Chondrocyte (in vitro differentiated cells): ENCODE measurements at places on chromosomes 2 and 18. TPM values are rescaled to one million over a fixed set of nuclear protein-coding genes. Genes with fewer than 3 reads are reported as not detected.

GRCh38 chr2:104487366-104487765, 366.5 kb upstream of the POU3F3 start:
- no peak for DNase-seq

DNA sequence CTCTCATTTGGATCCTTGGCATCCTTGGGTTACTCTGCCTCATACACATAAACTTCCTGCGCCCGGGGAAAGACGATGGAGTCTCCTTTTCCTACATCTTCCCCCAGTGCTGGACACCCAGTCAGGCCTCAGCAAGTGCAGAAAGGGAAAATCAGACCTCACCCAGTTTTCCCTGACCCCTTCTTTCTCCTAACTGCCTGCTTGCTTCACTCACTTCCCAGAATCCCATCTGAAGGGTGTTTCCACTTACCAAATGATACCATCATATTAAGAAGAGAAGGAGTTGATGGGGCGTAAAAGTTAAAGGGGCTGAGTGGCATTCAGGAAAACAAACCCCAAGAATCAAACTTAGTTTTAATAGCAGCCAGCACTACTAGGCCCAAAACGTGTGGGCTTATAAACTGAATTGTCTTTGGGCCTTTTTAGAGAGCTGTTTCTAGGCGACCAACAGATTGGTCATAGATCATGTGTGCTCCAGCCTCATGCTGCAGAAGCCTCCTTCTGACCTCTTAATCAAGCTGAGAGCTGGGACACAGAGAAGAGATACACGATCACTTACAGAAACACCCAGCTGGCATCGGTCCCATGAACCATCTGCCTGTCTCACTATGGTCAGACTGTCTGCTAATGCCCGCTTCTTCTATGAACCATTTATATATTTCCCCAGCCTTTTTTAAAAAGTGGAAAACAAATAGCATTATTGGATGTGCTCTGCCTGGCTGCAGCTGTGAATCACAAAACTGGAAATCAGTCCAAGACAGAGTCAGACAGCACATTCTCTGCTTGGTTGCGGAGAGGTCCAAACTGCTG, 165.7 kb upstream of the SLC14A2 start:
- DNase-seq: no peak

DNA sequence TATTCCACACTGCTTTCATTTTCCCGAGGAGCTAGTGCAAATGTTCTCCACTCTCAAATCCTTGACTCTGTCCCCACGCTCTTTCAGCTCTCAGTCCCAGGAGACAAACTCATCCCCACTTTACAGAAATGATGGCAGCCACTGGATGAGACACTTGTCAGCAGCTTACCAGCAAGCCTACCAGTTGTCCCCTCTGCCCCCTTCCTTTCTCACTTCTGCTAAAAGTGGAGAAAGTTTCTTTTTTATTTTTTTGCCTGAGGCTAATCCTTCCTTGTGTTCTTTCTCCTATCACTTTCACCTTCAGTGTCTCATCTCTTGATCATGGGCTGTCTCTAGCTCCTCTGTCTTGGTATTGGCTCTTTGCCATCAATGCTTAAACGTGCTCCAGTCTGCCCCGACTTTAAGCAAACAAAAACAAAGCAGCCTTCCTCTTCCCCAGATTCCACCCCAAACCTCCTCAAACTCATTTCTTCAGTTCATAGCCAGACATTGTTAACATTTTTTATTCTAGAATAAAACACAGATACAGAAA, 64.5 kb downstream of the TTC32 start:
- no peak for DNase-seq

Gene IL18R1
- 0.37 to 1.1 TPM (median 0.49 TPM) in 3 replicates for total RNA-seq

DNA sequence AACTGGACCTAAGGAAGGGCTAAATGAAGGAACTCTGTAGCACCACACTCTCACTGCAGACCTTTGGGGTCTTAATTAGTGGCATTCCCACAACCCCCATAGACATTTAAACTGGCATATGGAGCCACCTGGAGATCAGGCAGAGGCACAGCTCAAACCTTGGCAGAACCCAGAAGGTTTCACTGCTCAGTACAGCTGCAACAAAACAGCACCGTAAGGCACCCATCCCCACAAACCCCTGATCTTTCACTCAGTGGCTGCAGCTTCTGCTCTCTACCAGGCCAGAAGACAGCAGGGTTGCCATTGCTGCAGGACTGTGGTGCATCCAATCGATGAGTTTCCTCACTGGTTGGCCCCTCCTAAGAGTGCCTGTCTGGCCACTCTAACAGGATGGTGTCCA, 361.6 kb upstream of the VRK2 start:
- no peak for DNase-seq

DNA sequence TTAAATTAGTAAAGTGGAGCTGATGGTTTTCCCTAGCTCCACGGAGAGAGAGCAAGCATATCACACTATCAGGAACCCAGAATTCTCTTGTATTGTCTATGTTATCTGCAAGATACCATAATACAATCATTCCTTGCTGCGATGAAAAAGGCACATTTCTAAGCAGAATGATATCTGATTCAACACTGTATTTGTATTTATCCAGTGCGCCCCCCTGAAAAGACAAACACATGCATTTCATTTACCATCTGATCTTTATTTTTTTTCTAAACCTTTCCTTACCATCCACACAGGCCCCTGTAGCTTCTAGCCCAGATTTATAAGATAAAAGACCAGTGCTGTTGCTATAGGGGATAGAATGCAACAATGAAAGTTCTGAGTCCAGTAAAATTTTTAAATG, 420.6 kb downstream of the TDRD15 start:
- no peak for DNase-seq

DNA sequence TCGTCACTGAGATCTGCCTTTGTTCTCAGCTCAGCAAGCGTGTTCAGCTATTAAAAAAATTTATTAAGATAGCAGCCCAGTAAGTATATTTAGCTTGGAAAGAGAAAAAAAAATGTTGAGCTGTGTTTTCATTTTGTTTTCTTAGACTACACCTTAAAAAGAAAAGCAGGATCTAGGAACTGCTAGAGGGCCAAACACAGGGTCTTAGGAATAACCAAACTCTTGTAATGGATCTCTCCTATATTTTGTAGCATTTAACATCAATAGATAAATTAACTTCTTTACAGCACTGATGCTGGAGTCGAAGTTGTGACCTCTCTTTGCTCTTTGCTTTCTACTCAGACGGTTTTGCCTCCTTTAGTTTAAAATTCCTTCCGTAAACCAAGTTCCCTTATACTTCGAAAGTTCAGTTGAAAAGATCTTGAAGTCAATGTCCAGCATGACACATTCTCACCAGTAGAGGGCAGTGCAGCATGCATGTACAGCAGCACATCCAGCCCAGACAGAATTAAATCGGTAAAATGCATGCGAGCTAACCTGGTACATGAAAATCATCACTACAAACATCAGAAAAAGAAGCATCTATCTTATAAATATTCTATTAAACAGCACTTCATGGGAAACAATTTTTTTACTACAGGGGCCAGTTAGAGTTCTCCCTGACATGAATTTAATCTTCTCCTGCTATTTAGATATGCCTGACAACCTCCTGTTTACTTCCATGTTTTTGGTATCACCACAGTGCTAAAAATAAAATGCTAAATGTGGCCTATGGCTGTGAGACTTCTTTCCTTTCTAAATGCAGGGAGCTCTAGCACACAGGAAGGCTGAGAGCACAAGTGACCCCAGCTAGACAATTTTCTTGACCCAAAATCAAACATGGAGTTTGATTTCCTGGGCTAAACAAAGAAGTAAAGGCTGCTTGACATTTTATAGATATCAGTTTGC, 48.2 kb upstream of the MAP3K20 start:
- no peak for DNase-seq

Gene COL4A4
- total RNA-seq: 6.3 to 18.4 TPM (median 7.3 TPM) in 3 replicates

- DNase-seq: no peak
These were observed 68.3 kb upstream of the MRPS9 start for GRCh38 chr2:104969564-104969963.

- DNase-seq: no peak
These were observed 16.6 kb downstream of the CYS1 start for GRCh38 chr2:10063566-10063965.

- DNase-seq: peak; percentile 51
These were observed 3.1 kb upstream of the HES6 start for GRCh38 chr2:238242731-238243495.

GRCh38 chr2:154912215-154912614, 213.7 kb downstream of the KCNJ3 start:
- no peak for DNase-seq

DNA sequence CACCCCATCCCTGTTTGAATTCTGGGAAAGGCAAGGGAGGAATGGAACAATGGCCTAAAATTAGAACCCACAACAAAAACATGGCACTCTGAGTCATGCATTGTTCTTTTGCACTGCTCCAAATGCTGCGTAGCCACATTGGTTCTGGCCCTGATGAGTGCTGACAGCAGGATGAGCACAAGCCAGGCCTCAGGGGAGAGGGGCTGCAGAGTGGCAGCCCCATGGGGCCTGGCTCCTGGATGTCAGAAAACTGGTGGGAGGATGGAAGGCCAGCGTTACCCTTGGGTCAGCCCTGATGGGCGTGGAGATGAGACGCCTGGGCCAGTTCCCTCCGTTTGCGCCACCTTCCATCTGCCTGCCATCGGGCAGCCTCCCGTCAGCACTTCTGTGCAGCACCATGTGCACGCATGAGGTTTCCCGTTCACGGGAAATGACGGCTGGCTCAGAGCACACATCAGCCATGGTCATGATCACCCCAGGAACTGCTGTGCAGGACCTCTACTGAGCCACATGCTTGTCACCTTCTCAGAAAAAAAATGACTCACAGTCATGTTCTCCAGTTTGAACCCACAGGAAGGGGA, 65.6 kb downstream of the CYP26B1 start:
- DNase-seq: no peak

Gene TLX2
- 0.10 TPM in 1 of 3 replicates, not detected in the others for total RNA-seq

Gene LAMA1
- total RNA-seq: 2.3 to 3.9 TPM (median 2.5 TPM) in 3 replicates

DNA sequence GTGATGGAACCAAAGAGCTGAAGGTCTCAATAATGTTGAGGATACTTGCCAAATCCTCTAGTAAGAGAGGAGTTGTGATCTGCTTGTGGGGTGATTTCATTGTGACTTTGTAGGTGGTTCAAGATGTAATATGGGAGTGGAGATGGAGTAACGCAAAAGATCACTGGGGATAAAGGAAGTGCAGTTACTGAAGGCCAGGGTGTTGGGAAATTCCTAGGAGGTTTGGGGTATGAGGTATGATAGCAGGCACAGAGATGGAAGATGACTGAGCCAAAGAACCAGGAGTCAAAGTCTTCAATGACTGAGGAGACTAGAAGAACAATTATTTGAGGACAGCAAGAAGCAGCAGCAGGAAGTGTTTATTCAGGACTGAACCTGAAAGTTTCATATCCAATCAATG, 222.6 kb downstream of the NCKAP5 start:
- no peak for DNase-seq

Gene C2orf92
- total RNA-seq: 8.8 to 11.6 TPM (median 10.0 TPM) in 3 replicates

Gene AQP12B
- total RNA-seq: not detected in 3 replicates

- DNase-seq: no peak
These were observed 34.7 kb downstream of the NAPG start for GRCh38 chr18:10560452-10561045.

Gene UGT1A5
- total RNA-seq: not detected in 3 replicates

Gene ARHGEF33
- total RNA-seq: 0.28 to 0.87 TPM (median 0.51 TPM) in 3 replicates

GRCh38 chr2:85112906-85113625, 20.1 kb upstream of the TCF7L1 start:
- DNase-seq: no peak

DNA sequence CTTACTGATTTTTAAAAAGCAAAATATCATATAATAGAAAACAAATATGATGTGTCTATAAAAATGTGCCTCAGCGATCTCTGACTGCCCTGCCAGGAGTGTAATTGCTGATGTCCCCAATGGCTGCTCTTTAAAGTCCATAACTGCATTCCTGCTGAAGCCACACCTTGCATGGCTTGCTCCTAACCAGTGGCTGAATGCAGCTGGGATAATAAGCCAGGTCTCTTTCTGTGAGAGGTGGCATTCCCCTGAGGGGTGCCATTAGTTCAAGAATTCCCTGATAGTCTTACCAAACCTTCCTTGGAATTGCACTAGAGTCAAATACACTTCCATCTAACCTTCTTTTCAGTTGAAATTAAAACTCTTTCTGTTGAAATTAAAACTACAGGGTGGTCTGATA, 125.8 kb upstream of the ZNF804A start:
- no peak for DNase-seq

DNA sequence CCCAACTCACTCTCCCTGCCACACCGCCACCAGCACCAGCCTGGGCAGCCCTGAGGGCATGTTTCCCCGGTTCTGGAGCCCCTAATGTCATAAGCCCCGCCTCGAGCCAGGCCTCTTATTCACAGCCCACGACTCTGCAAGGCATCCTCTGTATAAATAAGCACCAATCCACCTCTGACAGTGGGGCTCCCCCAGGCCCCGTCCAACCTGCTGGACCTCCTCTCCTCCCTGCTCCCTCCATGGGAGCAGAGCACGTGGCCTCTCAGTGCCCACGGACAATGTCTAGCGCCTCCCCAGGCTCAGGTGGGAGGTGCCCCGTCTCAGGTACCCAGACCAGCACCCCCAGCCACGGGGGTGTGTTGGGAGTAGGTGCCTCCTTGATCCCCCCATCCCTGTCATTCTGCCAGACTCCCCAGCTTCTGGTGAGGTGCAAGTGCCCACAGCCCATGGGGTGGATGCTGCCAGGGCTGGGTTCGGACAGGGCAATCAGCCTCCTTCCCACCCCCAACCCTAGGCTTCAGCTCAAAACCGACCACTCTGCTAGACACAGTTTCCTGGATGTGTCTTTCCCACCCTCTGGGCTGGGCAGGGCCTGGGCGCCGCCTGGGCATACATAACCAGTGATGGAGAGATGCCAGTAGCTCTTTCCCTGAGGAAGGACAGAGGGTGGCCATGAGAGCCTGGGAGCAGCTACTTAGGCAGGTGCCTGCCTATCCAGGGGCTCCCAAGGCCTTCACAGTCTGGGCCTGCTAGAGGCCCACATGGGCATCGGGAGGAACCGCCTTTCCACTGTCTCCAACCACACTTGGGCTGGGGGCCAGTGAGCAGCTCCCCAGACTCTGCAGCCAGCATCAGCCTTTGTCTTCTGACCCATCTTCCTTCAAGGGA, 1.6 kb upstream of the ADRA2B start:
- peak; percentile 75 for DNase-seq

Gene GLI2
- 31.1 to 37.0 TPM (median 36.0 TPM) in 3 replicates for total RNA-seq

DNA sequence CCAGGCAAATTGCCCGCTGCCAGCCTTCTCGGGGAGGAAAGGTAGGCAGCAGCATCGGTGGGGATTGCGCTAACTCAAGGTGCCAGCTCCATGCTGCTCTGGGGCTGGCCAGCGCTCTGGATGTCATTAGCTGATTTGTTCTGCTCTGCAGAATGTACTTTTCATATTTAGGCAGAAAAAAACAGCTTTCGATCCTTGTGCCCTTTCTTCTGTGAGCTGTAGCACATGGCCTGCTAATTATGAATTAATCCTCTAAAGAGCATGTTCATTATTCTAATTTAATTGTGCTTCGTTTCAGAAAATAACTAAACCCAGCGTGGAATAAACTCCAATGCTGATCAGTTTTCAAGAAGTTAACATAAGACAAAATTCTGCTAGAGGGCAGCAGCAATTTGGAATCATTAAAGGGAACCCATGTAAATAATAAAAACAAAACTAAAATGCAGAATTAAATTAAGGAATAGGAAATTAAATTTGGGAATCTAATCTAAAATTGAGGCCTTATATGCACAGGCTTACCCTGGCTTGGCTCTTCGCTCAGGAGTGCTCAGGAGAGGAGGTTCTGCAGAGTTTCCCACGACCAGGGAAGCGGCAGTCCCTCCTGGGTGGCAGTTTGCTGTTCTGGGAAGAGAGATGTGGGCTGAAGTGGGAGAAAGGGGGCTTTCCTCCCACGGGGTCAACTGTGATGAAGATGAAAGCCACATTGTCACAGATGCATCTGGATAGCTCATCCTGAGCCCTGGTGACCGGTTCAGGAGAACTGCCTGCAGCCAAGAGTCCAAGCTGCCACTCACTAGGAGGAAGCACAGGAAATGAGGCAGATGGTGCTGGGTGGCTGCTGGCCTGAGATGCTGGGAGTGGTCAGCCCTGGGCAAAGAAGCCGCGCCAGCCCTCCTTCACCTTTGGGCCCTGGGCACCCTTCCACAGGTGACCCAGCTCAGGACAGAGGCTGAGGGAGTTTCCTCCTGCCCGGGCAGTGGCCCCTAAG, 93.2 kb upstream of the PKDCC start:
- no peak for DNase-seq
